BJ (cell line): ENCODE measurements at places on chromosomes 5 and 9.

GRCh38 chr5:129748913-129749880 lies 1.3 kb downstream of the MINAR2 start:
- DNase-seq: no peak

DNA sequence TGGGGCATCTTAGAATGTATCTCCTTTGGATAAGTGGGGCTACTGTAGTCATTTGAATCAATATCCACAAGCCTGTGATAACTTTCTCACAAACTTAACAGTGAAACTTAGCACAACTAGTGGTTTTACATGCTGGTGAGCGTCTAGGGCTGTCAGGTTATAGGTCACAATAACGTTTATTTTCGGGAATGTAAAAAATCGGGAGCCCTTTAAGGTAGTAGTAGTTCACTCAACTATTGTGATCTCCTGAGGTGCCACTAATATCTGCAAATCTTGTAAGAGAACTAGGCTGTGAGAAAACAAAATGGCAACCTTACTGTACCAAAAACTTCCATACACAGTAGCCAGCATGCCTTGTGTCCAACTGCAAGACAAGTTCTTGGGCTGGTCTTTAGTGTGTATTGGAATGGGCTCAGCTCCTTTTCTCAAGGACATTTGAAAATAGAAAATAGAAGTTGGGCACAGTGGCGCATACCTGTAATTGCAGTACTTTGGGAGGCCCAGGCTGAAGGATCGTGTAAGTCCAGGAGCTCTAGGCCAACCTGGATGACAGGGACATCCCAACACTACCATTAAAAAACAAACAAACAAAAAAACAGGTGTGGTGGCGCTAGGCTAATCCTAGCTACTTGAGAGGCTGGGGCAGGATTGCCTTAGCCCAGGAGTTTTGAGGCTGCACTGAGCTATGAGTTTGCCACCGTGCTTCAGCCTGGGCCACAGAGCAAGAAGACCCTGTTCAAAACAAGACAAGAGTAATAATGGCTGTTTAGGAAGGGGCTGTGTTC lies 5.2 kb upstream of the PKN3 start:
- no peak for DNase-seq

- DNase-seq: peak; percentile 54
These were observed 7.1 kb upstream of the DOCK2 start for GRCh38 chr5:169629847-169630548.

DNA sequence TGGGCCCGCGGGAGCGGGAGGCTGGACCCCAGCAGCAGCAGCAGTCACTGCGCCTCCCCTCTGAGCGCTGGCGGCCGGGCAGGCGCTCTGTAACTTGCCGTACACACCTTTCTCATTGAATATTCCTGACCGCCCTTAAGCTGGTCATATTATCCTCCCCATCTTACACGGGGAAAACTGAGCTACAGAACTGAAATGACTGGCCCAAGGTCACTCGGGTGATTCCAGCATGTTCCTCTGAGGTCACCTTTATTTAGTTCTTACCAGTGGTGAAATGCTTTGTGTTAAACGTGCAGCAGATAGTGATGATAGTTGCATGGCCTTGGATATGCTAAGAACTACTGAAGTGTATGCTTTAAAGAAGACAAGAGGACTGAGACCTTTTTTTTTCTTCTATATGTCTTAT lies 607 bp downstream of the UQCRQ start:
- DNase-seq: no peak

GRCh38 chr5:10671041-10672008 lies 89.7 kb downstream of the DAP start:
- DNase-seq: no peak

GRCh38 chr5:100496296-100496695 lies 38.9 kb upstream of the FAM174A start:
- DNase-seq: no peak

DNA sequence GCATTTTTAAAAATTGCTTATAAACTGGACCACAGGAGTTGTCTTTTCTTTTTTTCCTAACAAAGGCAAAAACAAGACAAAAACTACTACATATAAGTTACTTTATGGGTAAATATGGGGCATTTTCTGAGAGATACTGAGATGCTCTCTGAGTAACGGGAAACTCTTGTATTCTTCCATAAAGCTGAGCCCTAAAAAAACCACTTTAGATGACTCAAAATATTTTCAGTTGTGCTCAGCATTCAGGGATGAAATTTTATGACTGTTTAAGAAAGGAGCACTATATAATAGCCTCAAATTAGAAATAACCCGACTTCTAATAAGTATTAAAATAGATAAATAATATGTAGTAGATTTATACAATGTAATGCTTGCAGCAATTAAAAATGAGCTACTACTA lies 644.5 kb downstream of the KCTD16 start:
- no peak for DNase-seq
